Hematopoietic multipotent progenitor cell treated with erythropoietin and hydrocortisone succinate and interleukin-3 and kit ligand, for 15 days (in vitro differentiated cells): ENCODE measurements at places on chromosomes 2 and 18.
A peak's percentile ranks its signal among the peaks of the same experiment; 100 is the strongest.

GRCh38 chr2:151240433-151240832, 21.2 kb downstream of the RBM43 start:
- DNase-seq, result no peak

- DNase-seq, result no peak
Measured at GRCh38 chr18:42164556-42164955, 209.5 kb downstream of the PIK3C3 start.

- no peak for DNase-seq
Measured at GRCh38 chr2:204114295-204115136, 178.0 kb downstream of the ICOS start.

- DNase-seq, result no peak
Measured at GRCh38 chr18:70290482-70291294, 1.8 kb downstream of the SOCS6 start.

GRCh38 chr18:45464619-45465018, 150.7 kb upstream of the SLC14A2 start:
- DNase-seq, result peak; percentile 5

DNA sequence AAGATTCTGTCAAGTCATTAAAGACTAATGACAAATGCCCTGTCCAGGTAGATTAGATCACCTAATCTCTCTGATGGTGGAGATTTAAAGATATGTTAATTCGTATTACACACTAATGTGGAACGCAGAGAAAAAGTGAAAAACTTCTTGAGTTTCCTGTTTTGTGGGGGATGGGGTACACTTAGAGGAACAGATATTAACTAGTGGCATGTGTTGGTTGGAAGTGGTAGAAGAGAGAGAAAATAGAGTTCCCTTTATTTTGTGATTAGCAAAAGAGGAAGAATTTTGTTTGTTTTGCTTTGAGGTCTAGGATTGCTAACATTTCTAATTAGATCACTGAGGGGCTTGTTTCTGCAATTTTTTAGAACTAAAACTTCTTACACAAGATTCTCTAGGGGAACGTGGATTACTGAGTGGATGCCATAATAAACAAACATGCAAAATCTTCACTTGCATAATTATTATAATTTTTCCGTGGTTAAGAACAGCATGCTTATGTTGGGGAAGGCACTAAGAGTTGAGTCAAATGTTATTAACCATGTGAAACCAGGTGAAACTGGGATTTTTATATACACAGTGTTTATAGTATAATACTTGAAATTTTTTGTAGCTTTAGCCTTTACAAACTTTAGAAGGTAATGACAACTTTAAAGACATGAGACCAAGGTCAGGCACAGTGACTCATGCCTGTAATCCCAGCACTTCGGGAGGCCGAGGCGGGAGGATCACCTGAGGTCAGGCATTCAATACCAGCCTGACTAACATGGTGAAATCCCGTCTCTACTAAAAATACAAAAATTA, 97.4 kb upstream of the STK17B start:
- DNase-seq, result no peak

GRCh38 chr2:196241175-196241574, 69.8 kb upstream of the STK17B start:
- no peak for DNase-seq

DNA sequence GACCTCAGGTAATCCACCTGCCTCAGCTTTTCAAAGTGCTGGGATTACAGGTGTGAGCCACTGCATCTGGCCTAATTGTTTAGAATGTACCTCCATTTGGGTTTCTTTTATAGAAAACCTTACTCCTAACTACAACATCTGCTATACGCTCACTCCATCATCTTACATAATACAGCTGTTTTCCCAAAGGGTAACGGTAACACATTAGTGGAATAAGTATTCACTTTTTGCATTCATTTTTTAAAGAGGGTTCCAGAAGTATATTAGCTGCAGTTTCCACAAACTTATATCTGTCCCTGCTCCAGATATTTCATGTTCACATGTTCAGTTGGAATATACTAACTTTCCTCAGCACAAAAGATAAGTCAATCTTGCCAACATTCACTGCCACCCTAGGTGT, 640.1 kb upstream of the FSHR start:
- no peak for DNase-seq

GRCh38 chr2:118940486-118941120, 1.4 kb upstream of the MARCO start:
- no peak for DNase-seq

- DNase-seq, result peak; percentile 18
Measured at GRCh38 chr2:55490554-55490953, 29.0 kb upstream of the CFAP36 start.

GRCh38 chr2:242056026-242056425, 186.5 kb downstream of the RTP5 start:
- DNase-seq, result no peak

GRCh38 chr2:45291296-45291701, 282.0 kb upstream of the SIX2 start:
- DNase-seq, result no peak

DNA sequence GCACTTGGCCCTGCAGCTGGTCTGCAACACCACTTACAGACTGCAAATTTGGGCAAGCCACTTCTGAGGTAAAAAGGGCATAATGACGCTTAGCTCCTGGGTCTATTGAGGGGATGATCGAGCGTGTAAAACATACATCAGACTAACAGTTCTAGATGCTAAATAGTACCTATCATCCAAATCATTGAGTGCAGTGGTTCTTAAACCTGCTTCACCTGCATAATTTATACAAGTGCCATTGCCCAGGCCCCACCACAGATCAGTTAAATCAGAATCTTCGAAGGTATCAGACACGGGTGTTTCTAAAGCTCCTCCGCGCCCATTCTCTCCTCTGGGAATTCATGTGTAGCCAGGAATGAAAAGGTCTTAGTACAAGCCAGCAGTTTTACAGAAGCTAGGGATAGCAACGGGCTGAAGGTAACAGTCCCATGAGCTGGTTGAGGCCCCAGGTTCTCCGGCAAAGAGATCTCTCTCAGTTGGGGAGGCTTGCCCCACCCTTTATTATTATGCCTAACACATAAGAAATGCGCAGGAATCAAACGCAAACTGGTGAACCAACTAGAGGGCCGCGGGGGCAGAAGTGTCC, 737 bp upstream of the RNF181 start:
- DNase-seq, result no peak

DNA sequence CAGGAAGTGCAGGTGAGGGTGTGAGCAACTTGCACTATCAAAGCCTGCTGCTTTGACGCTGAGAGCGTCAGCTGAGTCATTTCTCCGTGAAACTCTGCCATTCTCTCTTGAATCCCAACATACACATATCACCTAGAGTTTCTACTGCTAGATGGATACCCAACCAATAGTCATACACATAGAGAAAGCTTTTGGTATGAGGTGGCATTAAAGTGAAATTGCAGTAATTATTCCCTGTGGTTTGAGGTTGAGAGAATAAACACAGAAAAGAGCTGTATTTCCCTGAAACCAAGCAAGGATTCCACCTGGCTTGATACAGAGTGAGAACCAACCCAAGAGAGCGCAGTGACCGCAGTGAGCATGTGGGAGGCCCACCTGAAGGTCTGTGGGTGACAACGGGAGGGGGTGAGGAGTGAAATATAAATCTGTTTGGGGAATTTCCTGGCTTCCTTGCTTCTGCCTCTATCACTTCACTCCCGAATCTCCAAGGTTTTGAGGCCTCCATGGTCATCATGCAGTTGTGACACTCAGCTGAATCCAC, 28.8 kb upstream of the TMEM18 start:
- no peak for DNase-seq

- no peak for DNase-seq
Measured at GRCh38 chr18:63552581-63552980, 10.4 kb downstream of the SERPINB12 start.

DNA sequence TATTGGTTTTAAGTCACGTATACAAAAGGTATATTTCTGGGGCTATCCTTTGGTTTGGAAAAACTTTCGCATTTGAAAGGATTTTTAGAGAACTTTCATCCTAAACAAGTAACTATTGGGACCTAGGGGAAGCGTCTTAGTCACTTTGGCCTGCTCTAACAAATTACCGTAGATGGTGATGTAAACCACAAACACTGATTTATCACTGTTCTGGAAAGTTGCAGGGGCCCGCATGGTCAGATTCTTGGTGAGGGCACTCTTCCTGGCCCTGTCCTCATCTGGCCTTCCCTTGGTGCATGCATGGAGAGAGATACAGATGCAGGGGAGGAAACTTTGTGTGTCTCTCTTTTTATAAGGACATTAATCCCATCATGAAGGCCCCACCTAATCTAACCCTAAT, 49.1 kb upstream of the ANKRD62 start:
- DNase-seq, result no peak

DNA sequence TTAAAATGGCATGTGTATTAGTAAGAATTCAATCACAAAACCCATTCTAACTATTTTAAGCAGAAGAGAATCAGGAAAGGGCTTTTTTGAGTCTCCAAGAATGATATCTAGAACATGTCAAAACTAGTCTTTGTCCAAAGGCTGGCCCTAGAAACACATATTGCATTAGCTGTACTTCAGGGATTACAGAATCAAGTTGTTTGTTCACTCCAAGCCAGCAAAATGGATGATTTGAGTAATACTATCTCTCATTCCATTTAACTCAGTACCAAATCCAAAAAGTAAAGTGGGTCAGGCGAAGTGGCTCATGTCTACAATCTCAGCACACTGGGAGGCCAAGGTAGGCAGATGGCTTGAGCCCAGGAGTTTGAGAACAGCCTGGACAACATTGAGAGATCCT, 41.3 kb downstream of the ATF2 start:
- no peak for DNase-seq

GRCh38 chr18:13613591-13614501, 112.5 kb downstream of the FAM210A start:
- no peak for DNase-seq

DNA sequence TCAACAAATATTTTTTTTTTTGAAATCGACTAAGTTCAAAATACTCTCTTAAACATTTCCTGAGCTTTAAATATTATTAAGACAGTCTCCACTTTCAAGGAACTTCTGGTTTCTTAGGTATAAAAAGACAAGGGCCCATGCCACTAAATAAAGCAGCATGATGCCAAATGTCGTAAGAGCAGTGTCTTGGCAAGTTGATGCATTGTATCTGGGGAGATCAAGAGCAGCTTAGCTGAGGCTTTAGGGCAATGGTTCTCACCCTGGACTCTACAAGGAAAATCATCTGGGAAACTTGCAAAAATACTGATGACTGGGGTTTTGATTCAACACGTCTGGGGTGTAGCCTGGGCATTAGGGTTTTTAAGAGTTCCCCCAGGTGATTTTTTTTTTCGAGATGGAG, 41.3 kb downstream of the COL4A3 start:
- DNase-seq, result no peak

- DNase-seq, result no peak
Measured at GRCh38 chr2:113135317-113135716, 7.9 kb downstream of the IL1RN start.

DNA sequence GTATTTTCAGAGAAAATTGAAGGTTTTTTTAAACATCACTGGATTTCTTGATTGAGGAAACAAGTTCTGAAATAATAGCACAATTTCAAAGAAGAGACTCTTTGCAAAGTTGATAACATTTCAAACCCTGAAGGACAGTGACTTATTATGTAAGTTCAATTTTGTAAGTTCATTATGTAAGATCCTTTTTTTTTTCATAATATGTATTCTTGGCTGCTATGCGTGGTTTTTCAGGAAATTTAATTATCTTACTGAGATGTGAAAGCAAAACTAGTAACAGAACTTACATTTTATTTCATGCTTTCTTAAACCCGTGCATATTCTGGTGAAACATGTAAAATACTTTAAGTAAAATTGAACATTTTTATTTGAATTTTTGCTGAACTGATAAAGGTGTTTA, 65.4 kb downstream of the RIF1 start:
- DNase-seq, result no peak

DNA sequence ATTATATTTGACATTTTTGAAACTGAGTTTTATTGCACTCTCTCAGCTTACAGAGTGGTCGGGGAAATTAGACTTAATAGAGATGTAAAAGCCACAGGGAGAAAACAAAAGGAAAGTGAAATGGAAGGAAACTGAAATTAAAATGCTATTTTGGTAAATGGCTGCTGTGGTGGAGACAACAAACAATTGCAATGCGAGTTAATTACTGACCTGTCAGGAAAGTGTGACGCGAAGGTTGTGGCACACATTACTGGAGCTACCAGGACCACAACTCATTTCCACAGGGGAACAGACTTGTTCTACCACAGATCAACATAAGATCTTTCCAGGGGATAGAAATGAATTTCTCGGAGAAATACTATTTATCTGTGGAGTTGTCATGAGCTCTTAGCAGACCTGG, 19.5 kb downstream of the ARHGAP15 start:
- no peak for DNase-seq

GRCh38 chr18:70301667-70302066, 12.8 kb downstream of the SOCS6 start:
- no peak for DNase-seq

DNA sequence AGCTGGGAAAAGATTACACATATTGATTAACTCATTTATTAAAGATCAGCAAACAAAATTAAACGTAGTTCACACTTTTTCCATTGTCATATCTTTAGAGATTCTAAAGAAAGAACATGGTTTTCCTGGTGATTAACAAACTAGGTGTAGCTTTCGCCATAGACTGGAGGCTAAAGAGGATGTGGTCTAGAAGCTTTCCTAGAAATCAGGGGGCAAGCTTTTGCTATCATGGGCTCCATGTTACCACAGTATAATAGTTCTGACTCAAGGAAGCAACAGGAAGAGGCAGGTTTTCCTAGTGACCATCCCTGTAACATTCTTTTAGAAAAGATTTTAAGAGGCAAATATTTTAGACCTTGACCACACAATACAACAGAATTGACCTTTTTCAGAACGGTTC, 232.7 kb downstream of the METTL4 start:
- DNase-seq, result no peak

DNA sequence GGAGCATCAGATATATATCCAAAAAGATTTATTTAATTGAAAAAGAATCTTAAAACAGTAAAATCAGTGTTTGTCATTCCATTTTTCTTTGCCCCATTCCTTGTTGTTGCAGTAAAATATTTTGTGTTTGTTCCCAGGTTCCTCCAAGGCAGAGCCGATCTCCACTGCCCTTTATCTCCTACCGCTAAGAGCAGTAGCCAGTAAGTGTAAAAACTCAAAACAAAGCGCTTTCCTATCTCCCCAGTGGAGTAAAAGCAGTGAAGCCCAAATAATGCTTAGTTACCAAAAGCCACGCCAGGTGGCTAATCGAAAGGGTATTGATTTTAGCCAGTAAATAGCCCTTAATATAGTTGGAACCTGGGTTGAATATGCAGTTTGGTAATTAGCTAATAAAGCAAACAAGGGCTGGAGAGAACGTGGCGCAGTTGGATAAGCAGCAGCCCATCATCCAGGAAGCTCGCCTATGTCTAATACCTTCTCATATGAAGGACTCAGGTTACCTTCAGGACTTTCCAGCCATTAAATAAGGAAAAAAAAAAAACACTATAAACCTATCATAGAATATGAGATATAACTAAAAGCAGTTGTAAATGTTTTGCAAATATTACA, 12.4 kb upstream of the GPD2 start:
- DNase-seq, result no peak

GRCh38 chr2:229539628-229540027, 174.7 kb downstream of the DNER start:
- DNase-seq, result no peak

- no peak for DNase-seq
Measured at GRCh38 chr2:240399419-240400324, 35.8 kb upstream of the GPC1 start.

GRCh38 chr18:75160364-75160763, 48.6 kb downstream of the PTGR3 start:
- DNase-seq, result no peak

GRCh38 chr18:25962176-25962575, 128.2 kb downstream of the SS18 start:
- no peak for DNase-seq

GRCh38 chr2:193315428-193316091, 1120.8 kb upstream of the TMEFF2 start:
- no peak for DNase-seq

GRCh38 chr2:217290467-217290866, 430.6 kb upstream of the TNP1 start:
- no peak for DNase-seq
